ENCODE measurements at places on chromosomes 11 and 22.

DNA sequence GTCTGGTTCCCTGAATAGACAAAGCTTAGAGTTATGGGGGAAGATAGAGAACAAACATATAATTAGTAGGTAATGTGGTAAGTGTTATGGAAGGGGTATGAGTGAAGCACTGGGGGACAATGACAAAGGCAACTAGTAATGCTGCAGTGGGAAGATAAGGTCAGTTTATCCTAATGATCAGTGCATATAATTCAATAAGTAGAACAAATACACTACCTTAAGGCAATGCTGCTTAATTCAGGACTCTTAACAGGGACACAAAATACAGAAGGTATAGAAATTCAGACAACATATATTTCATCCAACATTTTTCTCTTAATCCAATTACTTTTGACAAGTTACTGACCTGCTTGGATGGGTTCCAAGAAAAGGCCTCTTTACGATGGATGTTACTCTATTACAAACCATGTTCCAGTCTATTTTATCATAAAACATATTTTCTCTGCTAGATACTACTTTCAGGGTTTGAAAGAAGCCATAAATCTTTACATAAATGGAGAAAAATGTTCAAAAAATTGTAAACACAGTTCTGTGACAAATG, 1186.2 kb downstream of the LRRC4C start:
- DNase-seq: no peak

GRCh38 chr22:35728639-35729308, 11.1 kb downstream of the APOL5 start:
- DNase-seq: peak; percentile 49

- DNase-seq: no peak
These were observed 27.6 kb upstream of the CASP12 start for GRCh38 chr11:104925850-104926249.

DNA sequence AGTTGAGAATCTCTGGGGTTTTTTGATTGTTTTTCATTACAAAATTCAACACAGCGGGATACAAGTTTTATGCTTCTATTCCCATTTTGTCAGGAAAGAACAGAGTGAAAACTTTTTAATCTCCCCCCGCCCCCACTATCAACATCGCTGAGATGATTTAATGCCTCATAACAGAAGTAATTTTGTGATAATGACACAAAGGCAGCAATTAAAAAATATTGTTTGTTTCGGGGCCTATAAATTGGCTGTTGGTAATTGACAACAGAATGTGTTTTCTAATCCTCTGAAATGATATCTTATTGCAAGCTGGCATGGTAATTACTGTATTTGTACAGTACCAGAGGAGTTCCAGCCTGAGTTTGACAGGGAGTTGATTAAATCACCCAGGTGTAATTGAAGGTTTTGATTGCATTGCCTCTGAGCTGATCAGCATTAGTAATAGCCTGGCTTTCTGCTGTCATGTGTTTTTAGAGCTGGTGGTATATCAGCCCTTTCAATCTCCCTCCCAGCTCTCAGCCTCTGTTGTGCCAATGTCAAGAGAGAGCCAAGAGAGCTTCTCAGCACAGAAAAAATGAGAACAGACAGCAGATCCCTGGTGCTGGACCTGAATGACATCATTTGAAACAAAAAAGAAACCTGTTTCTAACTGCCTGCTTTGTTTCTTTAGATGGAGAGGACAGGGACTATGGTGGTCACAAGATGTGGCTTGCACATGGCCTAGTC, 265.1 kb downstream of the FAM76B start:
- DNase-seq: no peak

GRCh38 chr11:59259867-59260475, 47.2 kb upstream of the MPEG1 start:
- DNase-seq: no peak

DNA sequence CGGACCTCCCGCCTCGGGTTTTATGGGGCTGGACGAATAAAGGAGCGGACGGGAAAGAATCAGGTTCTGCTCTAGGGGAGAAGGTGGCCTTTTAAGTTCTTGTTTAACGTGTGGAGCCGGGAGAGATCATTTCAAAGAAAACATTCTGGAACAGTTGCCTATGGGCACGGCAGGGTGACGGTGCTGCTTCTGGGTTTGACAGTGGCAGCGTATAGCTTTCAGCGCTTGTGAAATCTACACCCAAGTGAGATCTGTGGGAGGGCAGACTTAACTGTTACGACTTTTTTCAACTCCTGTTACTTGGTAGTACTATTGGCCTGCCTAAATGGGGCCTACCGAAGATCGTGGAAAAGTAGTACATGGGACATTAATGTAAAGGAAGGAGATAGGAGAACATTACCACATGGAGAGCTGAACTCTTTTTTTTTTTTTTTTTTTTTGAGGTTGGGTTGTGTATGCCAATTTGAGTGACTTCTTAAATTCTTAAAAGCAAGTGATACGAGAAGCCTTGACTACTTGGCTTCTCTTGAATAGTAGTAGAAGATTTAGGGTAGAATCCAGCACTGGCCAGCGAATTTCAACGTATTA, 743 bp downstream of the USP47 start:
- DNase-seq: peak; percentile 53
